ENCODE measurements at places on chromosomes 1 and 21.

DNA sequence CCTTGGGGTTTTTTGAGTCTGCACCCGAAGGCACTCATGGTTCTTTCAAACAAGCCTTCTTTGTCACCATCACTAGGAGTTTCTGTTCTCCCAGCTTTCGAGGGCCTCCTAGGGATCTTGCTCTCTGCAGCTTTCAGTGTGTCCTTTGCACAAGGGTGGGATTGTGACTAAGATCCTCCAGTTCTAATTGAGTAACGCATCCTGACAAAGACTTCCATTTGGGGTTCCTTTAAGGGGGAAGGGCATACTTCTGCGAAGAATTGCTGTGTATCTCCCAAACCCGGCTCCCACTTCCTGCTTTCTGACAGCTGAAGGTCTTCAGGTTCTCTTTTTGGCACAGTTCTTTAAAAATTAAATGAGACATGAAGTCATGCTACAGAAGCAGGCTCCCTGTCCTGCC is 139.4 kb downstream of the EDEM3 start:
- no peak for DNase-seq

- DNase-seq, result no peak
These were observed 497.1 kb upstream of the PLXNA2 start for GRCh38 chr1:208741296-208741695.

DNA sequence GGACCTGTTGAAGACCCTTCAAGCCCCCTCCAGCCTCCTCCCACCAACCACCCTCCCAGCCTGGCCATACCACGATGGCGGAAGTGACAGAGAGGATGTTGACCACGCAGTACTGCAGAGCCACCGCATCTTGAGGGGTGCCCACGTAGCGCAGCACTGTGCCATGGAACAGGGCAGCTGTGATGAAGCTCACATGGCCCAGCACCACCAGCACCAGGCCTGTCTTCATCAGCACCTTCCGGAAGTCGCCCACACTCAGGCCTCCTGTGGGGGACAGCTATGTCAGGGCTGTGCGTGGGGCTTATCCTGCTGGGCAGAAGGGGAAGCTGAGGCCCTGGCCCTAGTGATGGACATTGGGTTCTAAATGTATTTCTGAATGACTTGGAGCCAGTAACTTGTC is 3.1 kb downstream of the TMEM54 start:
- no peak for DNase-seq

- no peak for DNase-seq
These were observed 2.7 kb downstream of the ZBTB21 start for GRCh38 chr21:42007356-42007940.

DNA sequence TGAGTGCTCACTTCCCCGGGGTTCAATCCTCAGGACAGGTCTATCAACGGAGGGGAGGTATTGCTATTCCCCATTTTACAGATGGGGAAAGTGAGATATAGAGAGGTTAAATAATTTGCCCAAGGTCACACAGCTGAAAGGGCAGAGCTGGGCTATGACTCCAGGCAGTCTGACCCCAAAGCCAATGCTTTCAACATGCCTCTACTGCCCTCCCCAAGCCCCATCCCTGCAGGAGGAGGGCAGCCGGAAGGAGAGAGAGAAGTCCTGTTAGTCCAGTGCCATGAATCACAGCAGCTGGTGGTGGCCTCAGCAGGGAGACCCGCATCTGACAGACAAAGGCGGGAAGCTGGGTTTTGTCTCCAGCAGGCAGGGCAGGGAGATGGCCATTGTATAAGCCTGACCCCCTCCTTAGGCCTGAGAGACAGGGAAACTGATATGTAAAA is 20.0 kb upstream of the CLIC4 start:
- no peak for DNase-seq

DNA sequence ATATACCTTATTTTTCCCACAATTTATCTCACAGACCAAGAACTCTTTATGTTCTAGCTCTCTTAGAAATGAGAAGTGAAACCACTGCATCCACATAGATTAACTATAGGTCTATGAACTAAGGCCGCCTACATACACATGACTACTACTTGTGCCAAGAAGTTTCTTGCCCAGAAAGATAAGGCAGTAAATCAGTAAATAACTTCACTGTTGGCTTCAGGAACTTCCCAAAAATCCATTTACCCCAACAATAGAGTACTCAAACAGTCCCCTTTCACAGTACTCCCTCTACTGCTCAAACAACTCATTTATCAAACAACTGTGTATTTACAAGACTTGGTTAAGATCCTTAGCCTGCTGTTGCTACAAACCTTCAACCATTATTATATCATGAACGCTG is 96.5 kb downstream of the NME7 start:
- no peak for DNase-seq

DNA sequence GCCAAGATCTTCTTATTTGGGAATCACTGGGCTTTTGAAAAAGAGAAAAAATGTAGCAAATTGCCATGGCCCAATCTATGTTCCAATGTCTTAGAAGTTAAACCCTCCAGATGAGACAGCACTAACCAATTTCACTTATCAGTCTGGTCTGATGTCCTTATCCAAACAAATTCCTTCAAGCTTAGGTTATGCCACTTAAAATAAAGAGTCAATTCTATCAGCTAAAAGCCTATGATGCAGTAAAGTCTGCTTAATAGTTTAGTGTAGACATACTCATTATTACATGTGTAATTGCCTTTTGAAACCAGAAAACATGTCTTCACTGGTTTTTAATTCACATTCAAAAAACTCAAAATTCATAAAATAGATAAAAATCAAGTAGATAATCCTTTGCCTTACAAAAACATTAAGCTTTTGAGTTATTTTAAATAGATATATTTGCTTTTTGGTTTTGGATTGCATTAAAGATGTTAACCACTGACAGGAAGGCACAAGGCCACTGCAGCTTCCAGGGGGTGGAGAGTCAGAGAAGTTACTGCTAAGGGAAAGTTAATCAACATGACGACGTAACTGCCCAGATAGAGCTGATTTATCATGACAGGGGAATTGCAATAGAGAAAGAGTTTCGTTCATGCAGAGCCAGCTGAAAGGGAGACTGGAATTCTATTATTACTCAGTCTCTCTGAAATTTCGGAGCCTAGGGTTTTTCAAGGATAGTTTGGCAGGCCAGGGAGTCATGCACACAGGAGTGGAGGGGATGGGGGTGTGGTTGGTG is 106.1 kb downstream of the MAP3K21 start:
- no peak for DNase-seq
